ENCODE measurements at places on chromosomes 5 and 9. TPM values are rescaled to one million over a fixed set of nuclear protein-coding genes. Genes with fewer than 3 reads are reported as not detected.

DNA sequence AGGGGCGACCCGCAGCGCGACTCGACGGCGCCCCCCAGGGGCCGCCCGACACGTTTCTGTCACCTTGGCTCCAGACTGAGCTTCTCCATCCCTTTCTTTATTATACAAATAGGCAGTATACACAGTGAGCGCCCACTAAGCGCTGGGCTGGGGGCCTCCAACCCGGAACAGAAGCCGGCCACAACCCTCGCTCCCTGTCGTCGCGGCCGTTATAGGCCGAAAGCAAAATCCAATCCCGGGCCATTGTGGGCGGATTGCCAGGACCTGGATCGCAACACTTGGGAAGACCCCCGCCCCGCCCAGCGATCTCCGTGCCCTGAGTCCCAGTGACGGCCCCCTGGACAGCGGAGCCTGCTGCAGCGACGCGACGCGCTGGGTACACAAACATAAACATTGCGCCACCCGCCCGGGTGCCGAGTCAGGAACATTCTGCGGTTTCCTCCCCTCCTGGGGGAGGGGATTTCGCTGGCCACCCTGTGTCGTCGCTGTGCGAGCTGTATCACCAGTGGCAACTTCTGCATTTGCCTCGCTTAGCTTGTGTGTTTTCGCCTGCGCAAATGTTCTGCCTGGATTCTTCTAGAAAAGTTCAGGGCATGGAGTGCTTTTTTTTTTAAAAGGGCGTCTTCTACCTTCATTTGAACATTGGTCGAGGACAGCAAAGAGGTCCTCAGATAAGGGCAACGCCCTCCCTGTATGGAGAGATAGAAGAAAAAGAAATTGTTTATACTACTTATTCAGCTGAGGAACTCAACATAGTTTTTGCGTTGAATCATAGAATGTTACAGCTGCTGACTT is 1.3 kb upstream of the DUSP1 start:
- H3K36me3 ChIP-seq, result peaks cover 23% of the 10 kb centered on the region
- H3K27me3 ChIP-seq, result peaks cover 2% of the 10 kb centered on the region
- peak; percentile 89 for DNase-seq
- H3K4me1 ChIP-seq, result no peaks in the 10 kb centered on the region
- H3K27ac ChIP-seq, result no peak overlapping the region
- peak overlapping the region; percentile 84 for H3K4me3 ChIP-seq

GRCh38 chr5:1725641-1726468 is 73.8 kb downstream of the MRPL36 start:
- H3K4me1 ChIP-seq, result no peaks in the 10 kb centered on the region
- peak overlapping the region; percentile 71 for H3K4me3 ChIP-seq
- no peaks in the 10 kb centered on the region for H3K36me3 ChIP-seq
- H3K27me3 ChIP-seq, result no peaks in the 10 kb centered on the region
- DNase-seq, result peak; percentile 54

- peaks cover 15% of the 10 kb centered on the region for H3K4me1 ChIP-seq
- peak; percentile 62 for DNase-seq
- peak overlapping the region; percentile 95 for H3K27ac ChIP-seq
- H3K36me3 ChIP-seq, result peaks cover 16% of the 10 kb centered on the region
- H3K27me3 ChIP-seq, result no peaks in the 10 kb centered on the region
- peak overlapping the region; percentile 36 for H3K4me3 ChIP-seq
Observed at GRCh38 chr5:54018438-54018837, 291.9 kb downstream of the ARL15 start.

GRCh38 chr5:89662499-89662898 is 747.1 kb downstream of the CETN3 start:
- no peaks in the 10 kb centered on the region for H3K27me3 ChIP-seq
- H3K27ac ChIP-seq, result no peak overlapping the region
- peaks cover 10% of the 10 kb centered on the region for H3K36me3 ChIP-seq

DNA sequence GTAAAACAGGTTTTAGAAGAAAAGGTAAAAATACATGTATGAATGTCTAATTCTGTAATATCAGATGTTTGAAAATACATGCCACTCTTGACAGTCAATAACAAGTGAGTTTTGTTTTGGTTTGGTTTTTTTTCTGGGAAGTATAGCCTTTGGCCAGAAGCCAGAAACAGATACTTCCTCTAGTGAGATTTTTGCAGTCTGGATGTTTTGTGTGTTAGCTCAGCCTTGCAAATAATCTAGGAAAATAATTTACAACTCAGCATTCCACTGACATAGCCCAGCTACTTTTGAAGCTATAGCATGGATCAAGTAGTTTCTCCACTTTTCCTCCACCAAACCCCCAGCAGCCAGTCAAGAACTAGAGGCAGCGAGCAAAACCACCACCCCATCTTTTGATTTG is 56.7 kb downstream of the SLC1A1 start:
- H3K4me1 ChIP-seq, result peaks cover under 1% of the 10 kb centered on the region
- DNase-seq, result no peak
- H3K27ac ChIP-seq, result no peak overlapping the region
- no peaks in the 10 kb centered on the region for H3K27me3 ChIP-seq

DNA sequence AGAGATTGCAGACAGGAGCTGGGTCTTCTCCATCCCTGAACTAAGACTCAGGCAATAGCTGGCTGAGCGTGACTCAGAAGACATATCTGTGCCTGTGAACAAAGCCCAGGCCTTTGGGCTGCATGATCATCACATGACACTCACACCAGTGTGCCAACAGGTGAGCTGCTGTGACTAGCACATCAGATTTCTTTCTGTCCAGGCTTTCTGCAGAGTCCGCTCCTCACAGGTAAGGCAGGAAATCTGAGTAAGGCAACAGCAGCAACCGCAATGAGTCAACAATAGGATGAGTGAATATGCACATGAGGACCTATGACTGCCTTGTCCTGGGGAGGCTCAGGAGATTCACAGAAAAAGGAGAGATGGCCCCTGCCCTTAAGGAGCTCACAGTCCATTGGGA is 293.6 kb downstream of the ACTL7B start:
- H3K36me3 ChIP-seq, result no peaks in the 10 kb centered on the region
- H3K27me3 ChIP-seq, result no peaks in the 10 kb centered on the region
- H3K4me3 ChIP-seq, result no peak overlapping the region
- no peak overlapping the region for H3K27ac ChIP-seq
- peaks cover 2% of the 10 kb centered on the region for H3K4me1 ChIP-seq

CCL27 gene
- total RNA-seq, result 0.28 TPM

SIT1 gene
- total RNA-seq, result 1.3 TPM

TAF11L10 gene
- not detected for total RNA-seq

GADD45G gene
- 6.8 TPM for total RNA-seq

- H3K27ac ChIP-seq, result no peak overlapping the region
- H3K4me1 ChIP-seq, result peaks cover 4% of the 10 kb centered on the region
- DNase-seq, result no peak
- no peaks in the 10 kb centered on the region for H3K36me3 ChIP-seq
- H3K4me3 ChIP-seq, result no peak overlapping the region
- H3K27me3 ChIP-seq, result no peaks in the 10 kb centered on the region
Observed at GRCh38 chr5:4017076-4017803, 421.6 kb downstream of the IRX1 start.

GRCh38 chr5:168607946-168608345 is 28.8 kb upstream of the PANK3 start:
- H3K27ac ChIP-seq, result no peak overlapping the region
- DNase-seq, result no peak
- no peaks in the 10 kb centered on the region for H3K4me1 ChIP-seq
- H3K4me3 ChIP-seq, result no peak overlapping the region
- H3K27me3 ChIP-seq, result no peaks in the 10 kb centered on the region

DNA sequence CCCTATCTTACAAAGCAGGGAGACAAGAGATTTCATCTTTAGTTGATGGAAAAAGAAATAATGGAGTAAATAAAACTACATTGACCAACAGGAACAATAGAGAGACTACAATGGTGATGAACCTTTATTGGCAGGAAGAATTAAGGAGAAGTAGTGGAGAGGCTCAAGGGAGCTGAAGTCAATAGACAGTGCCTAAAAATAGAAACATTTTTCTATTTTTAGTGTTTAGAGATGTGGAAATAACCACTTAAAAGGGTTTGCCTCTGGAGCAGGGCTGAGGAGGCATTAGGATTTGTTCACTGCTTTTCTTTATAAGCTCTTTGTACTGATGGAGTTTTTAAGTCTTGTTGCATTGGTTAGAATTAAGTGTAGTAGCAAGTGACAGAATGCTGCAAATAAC is 98.4 kb upstream of the ERCC6L2 start:
- no peaks in the 10 kb centered on the region for H3K4me1 ChIP-seq
- H3K36me3 ChIP-seq, result no peaks in the 10 kb centered on the region
- no peak for DNase-seq
- H3K4me3 ChIP-seq, result no peak overlapping the region
- no peaks in the 10 kb centered on the region for H3K27me3 ChIP-seq

GRCh38 chr9:76605321-76605900 is 146.4 kb downstream of the GCNT1 start:
- no peaks in the 10 kb centered on the region for H3K4me1 ChIP-seq
- H3K27me3 ChIP-seq, result no peaks in the 10 kb centered on the region
- H3K27ac ChIP-seq, result no peak overlapping the region
- no peaks in the 10 kb centered on the region for H3K36me3 ChIP-seq
- no peak for DNase-seq

- H3K4me3 ChIP-seq, result peak overlapping the region; percentile 83
- peaks cover 4% of the 10 kb centered on the region for H3K4me1 ChIP-seq
- peak; percentile 97 for DNase-seq
- peak overlapping the region; percentile 7 for H3K27ac ChIP-seq
- H3K27me3 ChIP-seq, result no peaks in the 10 kb centered on the region
Observed at GRCh38 chr5:141680751-141681201, 1.3 kb downstream of the ARAP3 start.

DNA sequence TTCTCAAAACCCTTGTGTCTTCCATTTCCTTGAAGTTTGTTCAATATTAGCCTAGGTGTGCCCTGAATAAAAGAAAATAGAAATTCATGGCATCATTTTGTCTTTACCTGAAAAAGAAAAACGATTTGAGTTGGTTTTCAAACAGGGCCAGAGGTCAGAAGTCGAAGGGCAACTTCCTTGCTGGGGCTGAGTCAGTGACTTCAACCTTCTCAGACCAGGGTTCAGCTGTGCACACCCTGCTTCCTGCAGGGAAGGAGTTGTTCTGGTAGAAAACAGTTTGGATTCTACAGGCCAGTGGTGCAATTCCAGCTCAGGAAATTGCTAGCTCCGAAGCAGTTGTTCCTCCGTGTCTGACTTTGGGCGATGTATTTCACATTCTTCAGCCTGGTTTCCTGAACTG is 132.1 kb upstream of the SLC30A5 start:
- no peak overlapping the region for H3K27ac ChIP-seq
- no peaks in the 10 kb centered on the region for H3K4me1 ChIP-seq
- no peak overlapping the region for H3K4me3 ChIP-seq
- no peak for DNase-seq

DNA sequence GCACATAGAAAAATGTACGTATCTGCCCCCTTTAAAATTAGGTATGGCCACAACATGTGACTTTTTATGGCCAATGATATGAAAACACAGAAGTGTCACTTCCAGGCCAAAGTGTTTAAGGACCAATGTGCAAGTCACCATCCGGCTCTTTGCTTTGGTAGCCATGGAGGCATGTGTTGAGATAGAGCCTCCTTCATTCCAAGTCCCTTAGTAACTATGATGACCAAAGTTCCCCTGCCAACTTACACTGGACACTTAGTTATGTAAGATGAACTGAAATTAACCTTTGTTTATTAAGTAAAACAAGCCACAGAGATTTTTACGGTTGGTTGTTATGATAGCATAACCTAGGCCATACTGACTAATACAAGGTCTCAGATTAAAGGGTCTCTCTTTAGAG is 51.0 kb downstream of the FBN2 start:
- no peak overlapping the region for H3K4me3 ChIP-seq
- H3K27me3 ChIP-seq, result no peaks in the 10 kb centered on the region
- DNase-seq, result no peak
- no peaks in the 10 kb centered on the region for H3K36me3 ChIP-seq

- no peaks in the 10 kb centered on the region for H3K36me3 ChIP-seq
- no peaks in the 10 kb centered on the region for H3K27me3 ChIP-seq
- H3K4me1 ChIP-seq, result no peaks in the 10 kb centered on the region
- no peak overlapping the region for H3K4me3 ChIP-seq
Observed at GRCh38 chr9:4591123-4591500, 71.0 kb upstream of the PLPP6 start.

FOXD4L4 gene
- 0.26 TPM for total RNA-seq

- H3K27me3 ChIP-seq, result no peaks in the 10 kb centered on the region
- H3K36me3 ChIP-seq, result peaks cover 6% of the 10 kb centered on the region
- no peaks in the 10 kb centered on the region for H3K4me1 ChIP-seq
- H3K4me3 ChIP-seq, result no peak overlapping the region
Observed at GRCh38 chr5:93831449-93831848, 90.0 kb upstream of the POU5F2 start.

CCDC192 gene
- total RNA-seq, result not detected

PRLR gene
- 2.5 TPM for total RNA-seq

GRCh38 chr9:70079417-70080037 is 35.9 kb downstream of the MAMDC2 start:
- no peak overlapping the region for H3K4me3 ChIP-seq
- DNase-seq, result no peak
- H3K36me3 ChIP-seq, result no peaks in the 10 kb centered on the region
- H3K4me1 ChIP-seq, result peaks cover 3% of the 10 kb centered on the region
- no peaks in the 10 kb centered on the region for H3K27me3 ChIP-seq
- no peak overlapping the region for H3K27ac ChIP-seq
